Activated CD8-positive, alpha-beta T cell treated with anti-CD3 and anti-CD28 coated beads, Interleukin-2, amount 10 ng/mL, durations not matched to agents 7 days and 5 days (primary cell): ENCODE measurements at places on chromosomes 7 and 10. TPM values are rescaled to one million over a fixed set of nuclear protein-coding genes. Genes with fewer than 3 reads are reported as not detected.

TFR2 gene
- 13.1 TPM for total RNA-seq

TMEM236 gene
- total RNA-seq = not detected

DNA sequence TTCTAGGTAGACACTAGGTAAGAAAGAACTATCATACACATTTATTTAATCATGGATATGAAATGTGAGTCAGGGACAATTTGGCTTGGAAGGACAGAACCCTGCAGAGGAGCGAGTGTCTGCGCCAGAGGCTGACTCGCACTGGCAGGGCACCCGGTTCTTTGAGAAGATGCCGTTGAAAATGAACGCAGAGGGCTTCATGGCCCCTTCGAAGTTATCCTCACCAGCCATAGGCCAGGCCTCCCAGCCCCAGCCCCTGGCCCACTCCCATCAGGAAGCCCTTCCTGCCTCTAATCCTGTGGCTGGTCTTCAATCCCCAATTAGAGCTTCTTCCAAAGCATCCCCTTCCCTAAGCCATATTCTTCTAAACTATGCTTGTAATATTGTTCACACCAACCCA, 239.8 kb downstream of the TCERG1L start:
- no peak for DNase-seq

DNA sequence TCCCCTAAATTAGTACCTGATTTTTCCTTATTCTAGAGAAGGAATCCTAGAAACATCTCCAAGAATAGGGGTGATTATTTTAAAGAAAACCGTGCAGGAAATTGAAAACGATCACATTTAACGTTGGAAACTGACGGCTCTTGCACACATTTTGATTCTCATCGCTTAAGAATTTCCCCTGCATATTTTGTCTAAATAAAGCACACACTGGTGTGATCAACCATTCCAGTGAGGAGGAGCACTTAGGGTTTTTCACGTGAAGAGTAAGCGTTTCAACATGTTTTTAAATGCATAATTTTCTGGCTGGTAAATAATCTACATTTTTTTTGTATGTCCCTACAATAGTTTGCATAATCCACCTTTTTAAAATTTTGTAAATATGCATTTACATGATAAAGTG, 229.7 kb upstream of the PFKP start:
- no peak for DNase-seq

MNX1 gene
- not detected for total RNA-seq

DNA sequence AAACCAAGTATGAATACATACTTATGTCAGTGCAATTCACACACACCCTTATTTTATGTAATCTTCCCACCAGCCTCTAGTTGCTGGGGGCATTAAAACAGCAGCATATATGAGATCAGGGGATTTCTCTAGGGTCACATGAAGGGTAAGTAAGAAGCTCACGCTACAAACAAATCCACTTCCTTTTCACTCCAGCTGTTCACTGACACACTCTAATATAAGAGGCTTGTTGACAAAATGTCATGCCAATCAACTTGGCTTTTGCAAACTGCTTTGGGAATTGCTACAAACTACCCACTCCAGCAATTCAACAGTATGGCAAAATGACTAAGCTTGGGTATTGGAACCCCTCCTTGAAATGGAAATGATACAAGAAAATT, 10.3 kb downstream of the FAM3C start:
- DNase-seq = no peak

GRCh38 chr10:70320751-70321150, 36.9 kb upstream of the NPFFR1 start:
- no peak for DNase-seq

ASB10 gene
- total RNA-seq = not detected

GRCh38 chr7:141915565-141915964, 634 bp upstream of the OR9A4 start:
- DNase-seq = no peak

GRCh38 chr10:63375458-63375857, 90.3 kb downstream of the JMJD1C start:
- no peak for DNase-seq
